Activated T-helper 1 cell treated with anti-CD3 and anti-CD28 coated beads, Interleukin-2, amount 50 U/mL, for 16 hours (primary cell): ENCODE measurements at places on chromosomes 13 and 19.

GRCh38 chr19:5968431-5969373 is 9.2 kb downstream of the RANBP3 start:
- no peak for DNase-seq

GRCh38 chr13:93625536-93625935 is 398.9 kb downstream of the GPC6 start:
- no peak for DNase-seq

DNA sequence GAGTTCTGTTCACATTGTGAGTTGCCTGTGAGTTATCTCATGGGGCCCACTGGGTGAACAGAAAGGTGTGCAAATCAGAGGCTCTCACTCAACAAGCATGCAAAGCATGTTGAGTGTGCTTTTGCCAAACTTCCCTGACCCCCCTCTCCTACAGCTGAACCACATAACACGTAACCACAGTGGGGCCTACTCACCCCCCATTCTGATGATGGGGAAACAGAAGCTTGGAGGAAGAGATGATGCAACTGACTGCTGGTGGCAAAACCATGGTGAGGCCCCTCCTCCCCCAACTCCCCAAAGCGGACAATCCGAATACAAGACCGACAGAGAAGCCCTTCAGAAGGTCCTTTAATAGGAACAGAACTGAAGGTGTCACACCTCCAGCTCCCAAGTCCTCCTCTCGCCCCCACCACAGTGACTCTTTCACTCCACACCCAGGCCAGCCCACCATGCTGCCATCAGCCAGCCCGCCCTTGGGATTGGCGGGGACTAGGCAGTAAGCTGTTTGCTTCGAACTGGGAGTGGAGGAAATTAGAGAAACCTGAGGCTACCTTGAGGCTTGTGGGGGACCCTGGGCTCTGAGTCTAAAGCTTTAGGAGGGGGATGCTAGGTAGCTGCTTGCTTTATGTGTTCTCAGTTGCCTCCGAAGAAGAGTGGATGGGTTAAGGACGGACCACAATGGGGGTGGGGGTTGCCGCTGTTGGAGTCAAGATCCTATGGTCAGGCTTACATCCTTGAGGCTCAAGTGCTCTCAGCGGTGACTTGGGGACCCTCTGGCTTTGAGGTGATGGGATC is 3.8 kb downstream of the ZNF784 start:
- no peak for DNase-seq

DNA sequence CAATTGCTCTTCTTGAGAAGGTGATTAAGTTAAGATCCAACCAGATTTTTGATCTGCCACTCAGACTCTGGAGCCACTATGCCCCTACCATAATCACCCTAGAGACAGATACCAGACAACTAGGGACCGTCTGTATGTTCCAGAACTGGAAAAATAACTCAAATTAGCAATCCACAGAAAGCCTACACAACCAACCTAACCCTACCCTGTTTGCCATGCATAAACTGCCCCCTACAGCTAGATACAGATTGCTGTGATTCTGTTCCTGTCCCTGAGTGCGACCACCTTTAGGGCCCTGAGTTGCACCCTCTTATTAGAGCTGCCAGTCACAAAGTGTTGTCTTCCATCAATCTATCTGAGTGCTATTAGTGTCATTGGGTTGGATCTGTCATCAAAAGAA is 929.8 kb upstream of the SLITRK1 start:
- no peak for DNase-seq

GRCh38 chr13:39401046-39401705 is 201.8 kb downstream of the LHFPL6 start:
- no peak for DNase-seq

DNA sequence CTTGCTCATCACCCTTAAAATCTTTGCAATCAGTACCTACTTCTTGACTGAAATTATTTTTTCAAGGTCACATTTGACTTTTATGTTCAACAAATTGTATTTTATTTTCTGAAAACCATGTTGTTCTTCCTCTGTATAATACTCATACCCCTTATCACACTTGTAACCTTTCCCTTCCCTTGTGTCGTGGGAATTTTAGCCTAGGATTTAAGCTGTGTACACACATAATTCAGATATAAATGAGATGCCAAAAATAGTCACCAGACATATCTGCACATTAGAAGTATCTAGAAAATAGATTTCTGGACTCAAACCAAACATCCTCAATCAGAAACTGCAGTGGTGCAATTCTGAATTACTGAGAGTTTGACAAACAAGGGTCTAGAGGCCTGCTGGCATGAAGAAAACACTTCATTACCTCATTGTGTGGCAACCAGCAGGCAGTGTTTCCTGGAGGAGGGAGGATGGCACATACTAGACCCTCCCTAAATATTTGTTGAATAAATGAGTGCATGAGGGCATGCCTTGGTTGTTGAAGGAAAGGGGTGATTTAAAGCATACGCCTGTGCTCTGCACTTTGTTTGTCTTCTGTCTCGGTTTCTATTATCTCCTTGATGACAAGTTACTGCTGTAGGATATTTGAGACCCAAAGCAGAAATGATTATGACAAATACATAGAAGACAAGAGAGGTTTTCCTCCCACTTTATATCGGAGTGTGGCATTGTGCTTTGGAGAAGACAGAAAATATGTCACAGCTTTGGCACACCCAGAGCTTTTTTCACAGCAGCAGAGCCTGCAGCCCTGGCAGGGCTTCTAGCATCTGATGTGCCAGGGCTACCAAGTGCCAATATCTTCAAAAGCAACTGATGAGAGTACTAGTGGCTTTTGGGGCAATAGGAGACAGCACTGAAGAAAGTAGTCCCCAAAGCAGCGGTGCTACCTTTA is 881.1 kb downstream of the PCDH9 start:
- no peak for DNase-seq

GRCh38 chr19:42850981-42851717 is 28.4 kb downstream of the PSG1 start:
- DNase-seq, result no peak
